Transverse colon (tissue), 4 donors: ENCODE measurements at places on chromosomes 1 and 21. TPM values are rescaled to one million over a fixed set of nuclear protein-coding genes. Genes with fewer than 3 reads are reported as not detected.

XCL1 gene
- not detected for total RNA-seq

GRCh38 chr1:184664042-184664660, 90.5 kb downstream of the EDEM3 start:
- DNase-seq, result peak; percentile 79

PTPRC gene
- total RNA-seq, result 35.2 TPM

DNA sequence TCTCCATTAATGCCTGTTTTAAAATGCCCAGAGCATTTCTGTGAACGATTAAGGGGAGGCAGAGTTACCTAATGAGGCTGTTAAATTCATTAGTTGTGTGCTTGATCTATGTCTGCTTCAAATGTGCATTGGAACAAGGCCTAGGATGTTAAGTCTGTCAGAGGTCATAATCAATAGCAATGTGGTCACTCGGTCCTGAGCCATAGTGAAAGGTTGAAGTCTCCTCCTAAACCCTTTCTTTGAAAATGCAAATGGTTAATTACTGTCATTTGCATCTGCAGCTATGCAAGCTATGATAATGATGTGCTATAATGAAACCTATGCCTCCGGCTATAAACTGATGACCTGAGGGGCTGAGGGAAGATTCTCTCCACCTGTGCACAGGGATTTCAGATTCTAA, 114.2 kb upstream of the NR5A2 start:
- DNase-seq, result no peak

CYP4A11 gene
- not detected for total RNA-seq

KIF21B gene
- 15.3 TPM for total RNA-seq

- no peak for DNase-seq
Measured at GRCh38 chr1:55211863-55212262, 3.3 kb downstream of the USP24 start.

ILDR2 gene
- total RNA-seq, result 1.1 TPM
